ENCODE measurements at places on chromosomes 6 and 20.

DNA sequence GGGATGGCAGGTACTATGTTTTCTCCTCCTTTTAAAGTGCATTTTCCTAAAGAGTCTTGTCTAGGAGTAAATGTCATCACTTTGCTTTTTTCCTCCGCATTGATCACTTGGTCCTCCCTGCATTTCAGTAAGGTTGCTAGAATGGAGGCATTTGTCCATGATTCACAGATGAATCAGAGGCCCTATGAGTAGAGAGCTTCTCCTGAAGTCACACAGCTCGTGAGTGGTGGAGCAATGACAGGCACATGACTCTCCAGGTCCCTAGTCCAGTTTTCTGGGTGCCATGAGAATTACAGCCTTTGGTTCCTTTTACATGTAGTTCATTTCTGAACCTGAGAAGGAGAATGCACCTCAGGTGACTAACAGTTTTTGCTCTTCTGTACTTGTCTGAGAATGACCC lies 50.5 kb downstream of the HLA-A start:
- DNase-seq, result no peak

DNA sequence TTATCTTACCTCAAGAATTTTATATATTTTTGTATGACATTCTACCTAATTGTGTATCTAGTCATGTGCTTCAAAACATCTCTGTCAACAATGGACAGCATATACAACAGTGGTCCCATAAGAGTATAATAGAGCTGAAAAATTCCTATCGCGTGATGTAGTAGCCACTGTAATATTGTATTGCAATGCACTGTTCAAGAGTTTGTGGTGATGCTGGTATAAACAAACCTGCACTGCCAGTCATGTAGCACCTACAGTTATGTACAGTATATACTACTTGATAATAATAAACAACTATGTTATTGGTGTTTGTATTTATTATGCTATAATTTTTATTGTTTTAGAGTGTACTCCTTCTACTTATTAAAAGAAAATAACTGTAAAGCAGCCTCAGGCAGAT lies 672.7 kb downstream of the CD109 start:
- no peak for DNase-seq

GRCh38 chr20:14521436-14521835 lies 184.0 kb upstream of the FLRT3 start:
- no peak for DNase-seq

- no peak for DNase-seq
Measured at GRCh38 chr20:36866681-36867495, 9.1 kb upstream of the TLDC2 start.
